NCI-H510A (cell line): ENCODE measurements at places on chromosomes 13 and 19.

DNA sequence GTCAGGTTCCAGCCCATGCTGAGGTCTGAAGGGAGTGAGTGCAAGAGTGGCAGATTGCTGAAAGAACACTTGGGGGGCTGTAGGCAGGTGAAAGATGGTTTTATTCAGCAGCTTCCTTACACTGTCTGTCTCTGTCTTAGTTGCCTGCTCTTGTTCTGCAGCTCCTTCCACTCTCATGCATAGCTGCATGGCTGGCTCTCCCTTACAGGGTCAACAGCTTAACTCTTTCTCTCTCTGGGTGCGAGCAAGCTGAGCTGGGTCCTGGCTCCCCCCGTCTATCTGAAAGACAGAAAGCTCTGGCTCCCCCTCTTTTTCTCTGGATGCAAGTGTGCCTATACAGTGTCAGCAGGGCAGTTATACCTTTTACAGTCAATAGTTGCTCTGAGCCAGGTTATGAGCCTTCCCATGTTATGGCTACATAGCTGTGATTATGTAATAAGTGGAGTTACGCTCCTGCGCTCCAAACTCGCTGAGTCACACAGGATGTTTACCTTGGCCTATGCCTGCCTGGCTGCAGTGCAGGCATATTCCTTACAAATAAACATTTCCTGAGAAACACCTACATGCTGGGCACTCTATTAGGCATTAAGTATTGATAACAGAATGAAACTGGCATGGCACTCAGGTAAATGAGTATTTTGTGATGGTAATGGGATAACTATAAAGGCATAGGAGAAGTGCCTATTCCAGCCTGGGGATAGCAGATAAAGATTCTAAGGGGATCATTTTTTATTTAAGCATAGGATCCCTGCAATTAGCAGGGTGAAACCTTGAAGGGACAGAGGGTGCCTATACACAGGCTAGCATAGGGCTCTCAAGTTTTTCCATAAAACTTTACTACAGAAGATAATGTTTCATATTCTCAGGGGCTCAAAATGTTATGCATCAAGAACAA is 826.9 kb upstream of the PCDH9 start:
- DNase-seq, result no peak

- no peak for DNase-seq
Measured at GRCh38 chr19:16581145-16581970, 9.1 kb upstream of the SLC35E1 start.

GRCh38 chr13:99661791-99662190 is 160.5 kb downstream of the TM9SF2 start:
- DNase-seq, result no peak

DNA sequence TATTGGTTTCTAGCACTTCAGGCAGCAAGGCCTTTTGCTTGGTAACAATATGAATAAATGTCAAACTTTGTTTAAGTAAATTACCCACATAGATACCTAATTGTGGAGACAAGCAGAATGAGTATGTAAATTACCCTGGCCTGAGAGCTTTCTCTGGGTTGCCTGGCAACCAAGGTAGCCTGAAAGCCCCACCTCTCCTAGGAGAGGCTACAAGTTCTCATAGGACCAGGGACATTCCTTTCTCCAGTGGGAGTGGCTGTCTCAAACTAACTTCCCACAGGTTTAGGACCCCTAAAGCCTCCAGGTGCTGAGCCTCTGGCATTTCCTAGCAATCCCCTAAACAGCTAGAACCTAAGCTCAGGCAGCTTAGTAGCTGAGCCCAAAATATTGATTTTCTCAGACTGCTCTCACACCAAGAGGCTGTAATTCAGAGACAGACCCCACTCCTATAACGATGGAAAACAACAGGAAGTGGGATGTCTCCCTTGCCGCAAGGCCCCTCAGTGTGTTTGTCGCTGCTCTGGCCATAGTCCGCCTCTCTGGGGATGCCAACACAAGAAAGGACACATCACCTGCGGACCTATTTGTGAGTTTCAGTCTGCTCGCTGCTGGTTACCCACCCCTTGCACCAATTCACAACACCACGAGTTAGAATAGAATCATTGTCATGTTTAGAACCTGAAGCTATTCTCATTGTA is 207.3 kb downstream of the DLEU7 start:
- DNase-seq, result no peak

DNA sequence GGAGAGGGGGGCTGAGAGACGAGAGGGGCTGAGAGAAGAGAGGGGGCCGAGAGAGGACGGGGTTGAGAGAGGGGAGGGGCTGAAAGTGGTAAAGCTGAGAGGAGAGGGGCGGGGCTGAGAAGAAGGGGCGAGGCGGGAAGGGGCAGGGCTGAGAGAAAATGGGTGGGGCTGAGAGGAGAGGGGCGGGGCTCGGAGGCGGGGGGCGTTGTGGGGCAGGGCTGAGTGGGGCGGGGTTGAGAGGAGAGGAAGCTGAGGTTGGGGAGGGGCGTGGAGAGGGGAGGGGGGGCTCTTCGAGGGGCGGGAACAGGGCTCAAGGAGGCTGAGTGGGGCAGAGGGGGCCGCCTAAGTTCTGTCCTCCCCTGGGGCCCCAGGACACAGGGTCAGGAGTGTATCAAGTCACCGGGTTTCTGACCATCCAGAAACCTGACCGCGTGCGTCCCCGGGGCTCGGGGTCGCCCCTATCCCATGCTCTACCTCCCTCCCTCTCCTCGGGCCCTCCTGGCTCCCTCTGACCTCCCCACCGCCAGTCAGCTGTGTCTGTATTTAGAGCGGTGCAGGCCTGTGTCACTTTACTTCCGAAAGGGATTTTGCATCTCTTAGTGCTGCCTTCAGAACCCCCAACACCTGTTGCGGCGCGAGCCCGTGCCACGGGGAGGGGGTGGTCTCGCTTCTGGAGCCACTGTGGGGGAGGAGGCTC is 38.6 kb upstream of the SEMA6B start:
- no peak for DNase-seq
